ENCODE measurements at places on chromosomes 6 and 20. TPM values are rescaled to one million over a fixed set of nuclear protein-coding genes. Genes with fewer than 3 reads are reported as not detected.
A peak's percentile ranks its signal among the peaks of the same experiment; 100 is the strongest.

ANKRD66 gene
- total RNA-seq = not detected

SMLR1 gene
- total RNA-seq = not detected

RBL1 gene
- total RNA-seq = 34.6 TPM

GRCh38 chr6:169155481-169155880 lies 98.2 kb downstream of the THBS2 start:
- DNase-seq = no peak

FOXO3 gene
- 16.2 TPM for total RNA-seq

C20orf202 gene
- total RNA-seq = not detected

- no peak for DNase-seq
Measured at GRCh38 chr6:146460941-146461340, 82.7 kb upstream of the RAB32 start.

GRCh38 chr6:168105813-168106632 lies 27.0 kb upstream of the FRMD1 start:
- DNase-seq = no peak

CCN2 gene
- total RNA-seq = 30.0 TPM

DNA sequence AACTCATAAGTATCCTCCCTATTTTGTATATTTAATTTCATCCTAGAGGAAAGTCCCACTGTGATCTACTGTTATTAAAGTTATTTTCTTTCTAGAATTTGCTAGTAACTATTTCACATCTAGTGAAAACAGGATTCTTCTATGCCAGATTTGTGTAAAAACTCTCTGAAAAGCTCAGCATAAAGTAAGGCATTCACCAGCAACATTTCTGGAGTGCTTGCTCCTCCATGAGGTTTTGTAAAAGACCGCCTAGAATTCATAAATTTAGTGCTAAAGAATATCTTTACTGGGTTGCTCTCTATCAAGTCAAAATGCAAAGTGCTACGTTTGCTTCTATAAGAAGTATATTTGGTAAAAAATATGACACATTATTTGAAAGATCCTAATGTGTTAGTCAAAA lies 173.5 kb upstream of the IRAK1BP1 start:
- DNase-seq = no peak

VWA7 gene
- total RNA-seq = 0.36 TPM

GPSM3 gene
- 4.1 TPM for total RNA-seq

DNA sequence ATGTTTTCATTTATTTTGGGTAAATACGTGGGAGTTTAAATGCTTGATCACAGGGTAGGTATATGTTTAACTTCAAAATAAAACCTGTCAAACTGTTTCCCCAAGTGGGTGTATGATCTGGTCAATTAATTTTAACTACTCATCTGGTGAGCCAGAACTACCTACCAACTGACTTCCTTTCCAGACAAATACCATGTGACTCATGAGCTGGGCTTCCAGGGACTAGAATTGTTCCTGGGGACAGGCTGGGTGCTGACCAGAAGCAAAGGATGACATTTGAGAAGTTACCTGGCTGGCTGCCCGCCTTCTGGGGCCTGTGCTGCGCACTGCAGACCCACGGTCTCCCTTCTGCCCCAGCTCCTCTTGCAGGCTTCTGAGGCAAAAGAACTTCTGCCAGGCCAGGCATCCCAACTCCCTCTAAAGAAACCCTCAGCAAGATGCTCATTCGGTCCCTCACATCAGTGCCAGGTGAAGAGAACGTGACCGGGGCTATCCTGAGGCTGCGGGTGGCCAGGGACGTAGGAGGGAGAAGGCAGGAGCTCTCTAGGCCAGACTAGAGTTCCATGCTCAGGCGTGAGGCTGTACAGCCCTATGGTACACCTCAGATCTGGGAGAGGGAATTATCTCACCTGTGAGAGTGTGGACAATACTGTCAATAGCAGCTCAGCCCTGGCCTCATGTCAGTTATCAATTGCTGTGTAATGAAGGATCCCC lies 103.6 kb downstream of the JPH2 start:
- DNase-seq = peak; percentile 93

- DNase-seq = peak; percentile 63
Measured at GRCh38 chr6:111938710-111939109, 65.5 kb upstream of the FYN start.

DNA sequence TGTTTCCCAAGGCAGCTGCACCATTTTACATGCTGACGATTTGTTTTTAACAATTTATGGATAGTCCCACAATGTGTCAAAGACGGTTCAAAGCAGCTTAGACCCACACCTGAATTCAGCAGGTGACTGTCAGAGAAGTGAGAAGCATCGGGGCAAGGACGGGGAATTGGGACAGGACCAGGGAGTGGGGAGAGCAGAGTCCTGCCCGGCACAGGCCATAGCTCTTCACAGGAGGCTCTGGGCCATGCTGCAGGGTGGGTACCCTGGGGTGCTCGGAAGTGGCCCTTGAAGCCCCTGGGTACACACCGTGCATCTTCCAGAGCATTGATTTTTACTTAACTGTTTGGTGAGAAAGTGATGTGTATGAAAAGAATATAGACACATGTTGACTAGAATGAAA lies 33.2 kb upstream of the PHACTR3 start:
- no peak for DNase-seq

PRSS35 gene
- total RNA-seq = not detected

E2F1 gene
- 33.3 TPM for total RNA-seq

GRCh38 chr20:38471245-38471644 lies 1.4 kb upstream of the RALGAPB start:
- no peak for DNase-seq

SLC17A2 gene
- total RNA-seq = not detected

DNA sequence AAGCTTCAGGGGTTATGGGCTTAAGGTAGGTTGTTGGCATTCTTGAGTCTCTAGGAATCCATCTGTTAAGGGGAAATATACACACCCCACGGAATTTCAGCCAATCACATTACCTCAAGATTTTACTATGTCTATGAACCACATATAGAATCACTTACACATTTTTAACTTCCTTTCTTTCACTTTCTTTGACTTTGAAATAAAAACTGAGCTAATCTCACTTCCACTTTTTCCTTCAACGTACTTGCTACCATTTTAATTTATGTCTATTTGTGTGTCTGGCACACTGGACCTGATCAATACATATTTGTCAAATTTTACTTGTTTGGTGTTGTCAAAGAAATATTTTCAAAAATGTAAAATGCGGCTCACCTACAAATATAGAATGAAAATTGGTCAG lies 545.4 kb upstream of the JAG1 start:
- DNase-seq = no peak

GRCh38 chr6:92459606-92460005 lies 959.8 kb downstream of the EPHA7 start:
- no peak for DNase-seq

DNA sequence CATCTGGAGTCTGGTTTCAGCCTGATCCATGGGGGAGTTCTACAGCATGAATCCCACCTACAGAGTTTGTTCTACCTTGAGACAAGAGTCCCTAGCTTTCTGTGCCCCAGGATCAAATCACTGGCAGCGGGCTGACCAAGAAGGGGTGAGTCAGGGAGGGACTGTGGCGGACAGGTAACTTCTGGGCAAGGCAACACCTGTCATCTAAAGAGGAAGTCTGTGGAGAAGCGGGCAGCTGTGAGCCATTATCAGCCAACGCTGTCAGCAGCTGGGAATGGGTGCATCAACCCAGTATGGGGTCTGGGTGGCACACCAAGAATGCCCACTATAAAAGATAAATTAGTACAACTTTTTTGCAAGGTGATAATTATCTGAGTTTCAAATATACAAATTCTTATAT lies 45.9 kb downstream of the UBE3D start:
- no peak for DNase-seq

HLA-DPA1 gene
- total RNA-seq = 4.4 TPM

DNA sequence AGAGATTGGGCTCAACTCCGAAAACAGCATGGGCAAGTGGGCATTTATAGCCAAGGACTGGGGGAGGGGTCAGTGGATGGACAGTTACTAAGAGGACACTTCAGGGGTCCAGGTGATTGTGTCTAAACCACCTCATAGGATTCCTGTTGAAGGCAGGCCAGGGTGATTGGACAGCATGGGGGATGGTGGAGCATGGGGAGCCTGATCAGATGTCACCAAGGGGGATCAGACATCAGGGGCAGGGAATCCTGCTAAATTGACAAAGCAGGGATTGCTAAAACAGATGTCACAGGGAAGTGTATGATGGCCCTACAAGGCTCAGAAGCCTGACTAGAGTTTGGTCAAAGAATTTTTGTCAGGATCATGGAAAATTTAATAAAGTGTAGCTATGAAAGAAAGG lies 2.4 kb upstream of the PYGB start:
- no peak for DNase-seq

- no peak for DNase-seq
Measured at GRCh38 chr20:58950603-58951002, 30.5 kb upstream of the NELFCD start.

DNA sequence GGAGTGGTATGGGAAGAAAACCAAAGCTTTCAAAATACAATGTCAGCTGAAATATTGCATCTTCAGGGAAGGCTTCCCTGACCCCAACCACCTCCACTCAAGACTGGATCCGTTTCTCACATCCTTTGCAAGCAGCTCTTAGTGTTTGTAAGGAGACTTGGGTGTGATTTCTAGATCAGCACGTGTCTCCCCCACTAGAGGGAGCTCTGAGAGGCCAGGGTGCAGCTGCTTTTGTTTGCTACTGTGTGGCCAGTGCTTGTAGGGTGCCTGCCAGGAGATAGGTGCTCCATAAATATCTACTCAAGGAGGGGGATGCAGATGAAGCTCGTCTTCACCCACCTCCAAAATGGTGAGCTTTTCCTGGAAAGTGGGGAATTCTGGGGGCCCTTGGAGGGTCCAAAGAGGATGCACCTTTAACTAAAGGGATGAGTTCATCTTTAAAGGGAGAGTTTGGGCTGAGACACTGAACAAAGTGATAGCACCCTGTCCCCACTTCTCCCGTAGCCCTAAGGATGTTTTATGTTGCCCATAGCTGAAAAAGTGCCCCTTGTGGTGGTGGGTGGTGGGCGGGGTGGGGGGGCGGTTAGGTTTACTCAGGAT lies 52.6 kb upstream of the MAFB start:
- peak; percentile 43 for DNase-seq

DNA sequence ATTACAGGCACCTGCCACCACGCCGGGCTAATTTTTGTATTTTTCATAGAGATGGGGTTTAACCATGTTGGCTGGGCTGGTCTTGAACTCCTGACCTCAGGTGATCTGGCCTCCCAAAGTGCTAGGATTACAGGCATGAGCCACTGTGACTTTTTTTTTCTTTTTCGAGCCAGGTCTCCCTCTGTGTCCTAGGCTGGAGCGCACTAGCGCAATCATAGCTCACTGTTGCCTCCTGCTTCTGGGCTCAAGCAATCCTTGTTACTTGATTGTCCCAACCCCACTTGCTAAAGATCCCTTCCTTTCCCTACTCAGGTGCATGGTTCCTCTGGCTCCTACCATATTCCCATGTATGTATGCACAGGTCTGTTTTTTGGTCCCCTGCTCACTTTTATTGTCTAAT lies 27.4 kb upstream of the SMIM29 start:
- DNase-seq = no peak

MAVS gene
- 19.3 TPM for total RNA-seq

DNA sequence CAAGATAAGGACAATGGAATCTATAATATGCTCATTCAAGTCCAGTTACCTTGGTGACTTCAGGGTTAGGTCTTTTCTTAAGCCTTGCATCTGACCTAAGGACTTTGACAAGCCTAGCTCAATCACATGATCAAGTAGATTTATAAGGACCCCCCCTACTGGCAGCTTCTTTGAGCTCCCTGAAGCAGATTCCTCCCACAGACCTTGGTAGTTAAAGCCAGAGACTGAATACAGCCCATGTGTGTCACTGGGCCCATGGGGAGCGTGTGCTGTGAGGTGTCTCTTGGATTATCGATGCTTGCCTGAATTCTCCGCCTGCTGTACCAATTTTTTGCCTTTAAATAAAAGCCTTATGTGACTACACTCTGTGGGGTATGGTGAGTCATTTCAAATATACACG lies 372.7 kb upstream of the RGS17 start:
- DNase-seq = peak; percentile 1

KHDRBS2 gene
- total RNA-seq = not detected

ELOVL2 gene
- total RNA-seq = 0.59 TPM

GRCh38 chr6:145809785-145810184 lies 4.8 kb downstream of the FBXO30 start:
- DNase-seq = no peak

- no peak for DNase-seq
Measured at GRCh38 chr6:169890049-169890448, 138.6 kb downstream of the ERMARD start.

DNA sequence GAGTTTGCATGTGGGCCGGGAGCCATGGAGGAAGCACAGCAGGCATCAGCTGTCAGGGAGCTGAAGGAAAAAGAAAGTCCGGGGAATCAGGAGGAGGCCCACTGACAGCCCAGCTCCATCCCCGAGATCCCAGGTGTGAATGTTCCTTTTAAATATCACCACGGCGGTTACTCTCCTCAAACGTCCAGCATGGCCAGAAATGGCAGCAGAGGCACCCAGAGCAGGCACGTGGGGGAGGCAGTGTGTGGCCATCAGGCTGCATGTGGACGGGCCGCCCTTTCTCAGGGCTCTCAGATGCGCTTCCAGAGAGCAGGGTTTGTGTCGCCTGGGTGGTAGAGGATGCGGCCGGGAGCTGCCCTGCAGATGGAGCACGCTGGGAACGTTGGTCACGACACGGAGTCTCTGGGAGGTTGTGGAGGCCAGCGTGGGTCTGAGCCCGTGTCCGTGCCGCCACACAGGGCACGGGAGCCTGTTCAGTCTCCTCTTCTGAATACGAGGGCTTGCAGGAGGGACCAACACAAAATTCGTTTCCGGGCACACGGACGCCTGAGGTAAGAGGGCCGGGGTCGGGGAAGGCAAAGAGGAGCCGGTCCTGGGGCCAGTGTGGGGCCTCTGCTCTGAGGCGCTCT lies 45.3 kb upstream of the DACT2 start:
- no peak for DNase-seq

GRCh38 chr20:50904067-50904570 lies 27.1 kb downstream of the ADNP start:
- DNase-seq = no peak

LST1 gene
- not detected for total RNA-seq

CD24 gene
- total RNA-seq = 1.9 TPM

LRRC1 gene
- total RNA-seq = 0.96 TPM
